T-helper 22 cell (primary cell): ENCODE measurements at places on chromosomes 1 and 21.

GRCh38 chr1:103146166-103146565 is 37.8 kb upstream of the COL11A1 start:
- no peak for DNase-seq

GRCh38 chr1:205746757-205747412 is 3.1 kb downstream of the NUCKS1 start:
- no peak for DNase-seq

DNA sequence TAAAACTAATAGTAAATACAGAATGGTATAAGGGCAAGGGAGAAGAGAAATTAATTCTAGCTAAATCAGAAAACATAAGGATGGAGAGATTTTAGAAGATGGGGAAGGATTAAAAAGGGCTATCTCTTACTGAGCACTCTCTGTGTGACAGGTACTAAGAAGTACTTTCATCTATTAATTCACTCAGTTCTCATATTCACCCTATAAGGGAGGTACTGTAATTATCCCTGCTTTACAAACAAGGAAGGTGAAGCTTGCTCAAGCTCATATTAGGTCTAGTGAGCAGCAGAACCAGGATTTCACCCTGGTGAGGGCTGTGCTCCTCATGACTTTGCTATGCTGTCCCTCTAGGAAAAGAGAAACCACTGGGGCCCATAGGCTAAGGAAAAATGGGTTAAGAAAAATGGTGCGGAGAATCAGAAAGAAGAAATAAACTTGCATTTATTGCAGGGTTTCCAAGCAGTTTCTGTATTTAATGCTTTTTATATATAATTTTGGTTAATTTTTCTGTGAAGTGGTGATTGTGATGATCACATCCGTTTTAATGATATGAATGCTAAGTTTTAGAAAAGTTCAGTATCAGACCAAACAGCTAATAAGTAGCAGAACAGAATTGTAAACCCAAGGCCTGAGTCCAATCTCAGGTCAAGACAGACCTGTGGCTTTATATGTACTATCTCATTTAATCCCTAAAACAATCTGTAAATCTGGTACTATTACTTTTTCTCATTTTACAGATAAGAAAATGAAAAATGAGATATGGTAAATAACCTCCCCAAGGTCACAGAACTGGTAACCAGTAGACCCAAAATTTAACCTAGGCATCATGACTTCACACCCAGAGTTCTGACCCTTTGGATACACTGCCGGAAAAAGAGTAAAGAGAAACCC is 1.7 kb downstream of the PCNX2 start:
- no peak for DNase-seq

GRCh38 chr1:239306426-239306825 is 79.9 kb upstream of the CHRM3 start:
- no peak for DNase-seq

DNA sequence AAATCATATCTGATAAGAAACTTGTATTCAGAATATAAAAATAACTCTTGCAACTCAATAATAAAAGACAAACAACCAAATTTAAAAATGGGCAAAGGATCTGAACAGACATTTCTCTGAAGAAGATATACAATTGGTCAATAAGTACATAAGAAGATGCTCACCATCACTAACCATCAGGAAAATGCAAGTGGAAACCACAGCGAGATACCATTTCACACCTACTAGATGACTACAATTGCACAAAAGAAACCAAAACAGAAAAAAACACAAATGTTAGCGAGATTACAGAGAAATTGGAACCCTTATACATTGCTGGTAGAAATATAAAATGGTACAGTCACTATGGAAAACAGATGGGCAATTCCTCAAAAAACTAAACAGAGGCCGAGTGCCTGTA is 11.5 kb upstream of the ZNF683 start:
- DNase-seq = no peak
